ENCODE measurements at places on chromosomes 7 and 10. TPM values are rescaled to one million over a fixed set of nuclear protein-coding genes. Genes with fewer than 3 reads are reported as not detected.

DNA sequence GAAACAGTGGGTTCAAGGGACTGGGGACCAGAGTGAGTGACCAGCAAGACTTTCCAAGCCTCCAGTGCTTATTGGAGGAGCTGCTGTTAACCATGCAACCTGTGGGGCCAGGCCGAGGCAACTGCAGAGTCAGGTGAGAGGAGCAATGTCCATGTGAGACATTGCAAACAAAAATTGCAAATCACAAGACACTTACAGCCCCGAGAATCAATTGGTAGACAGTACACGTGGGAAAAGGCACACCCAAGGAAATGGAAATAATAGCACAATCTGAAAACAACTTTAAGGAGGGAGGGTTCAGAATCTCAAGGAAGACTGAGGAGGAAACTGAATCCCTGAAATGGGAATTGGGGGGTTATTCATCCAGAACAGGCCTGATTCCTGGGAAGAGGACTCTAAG lies 72.6 kb downstream of the GLRX3 start:
- H3K36me3 ChIP-seq, result no peaks in the 10 kb centered on the region
- no peaks in the 10 kb centered on the region for H3K27me3 ChIP-seq
- no peak overlapping the region for H3K4me3 ChIP-seq
- H3K4me1 ChIP-seq, result no peaks in the 10 kb centered on the region
- no peak for DNase-seq

ELOVL3 gene
- total RNA-seq, result 26.3 TPM

DNA sequence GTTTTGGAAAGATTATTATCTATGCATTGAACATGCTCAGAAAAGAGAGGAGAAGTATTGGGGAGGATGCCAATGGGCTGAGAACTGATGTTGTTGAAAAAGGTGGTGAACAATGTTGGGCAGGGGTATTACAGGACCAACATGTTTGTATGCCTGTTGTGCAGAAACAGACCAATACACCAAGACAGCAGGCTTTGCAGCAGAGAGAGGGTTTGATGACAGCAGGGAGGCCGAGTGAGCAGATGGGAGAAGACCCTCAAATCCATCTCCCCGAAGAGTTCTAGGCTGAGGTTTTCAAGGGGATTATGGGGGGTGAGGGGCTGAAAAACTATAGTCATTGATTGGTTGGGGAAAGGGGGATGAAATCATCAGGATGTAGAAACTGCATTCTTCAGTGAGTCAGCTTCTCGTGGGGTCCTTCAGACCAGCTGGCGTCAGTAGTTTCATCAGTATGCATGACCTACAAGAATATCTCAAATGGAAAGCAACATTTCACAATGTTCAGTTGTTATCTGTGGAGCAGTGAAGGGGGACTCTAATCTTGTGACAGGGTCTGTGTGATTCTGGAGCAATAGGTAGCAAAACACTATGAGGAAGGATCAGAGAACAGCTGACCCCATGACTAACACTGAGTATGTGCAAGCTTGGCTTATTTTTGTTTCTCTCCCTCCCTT lies 167.8 kb downstream of the BAMBI start:
- H3K27me3 ChIP-seq, result no peaks in the 10 kb centered on the region
- no peak overlapping the region for H3K27ac ChIP-seq
- no peaks in the 10 kb centered on the region for H3K36me3 ChIP-seq
- H3K4me1 ChIP-seq, result peaks cover 18% of the 10 kb centered on the region
- no peak overlapping the region for H3K4me3 ChIP-seq

GRCh38 chr10:2964632-2965296 lies 102.6 kb upstream of the PFKP start:
- no peak for DNase-seq
- no peak overlapping the region for H3K4me3 ChIP-seq
- H3K4me1 ChIP-seq, result no peaks in the 10 kb centered on the region
- no peaks in the 10 kb centered on the region for H3K27me3 ChIP-seq
- no peak overlapping the region for H3K27ac ChIP-seq

SPAM1 gene
- not detected for total RNA-seq

DNA sequence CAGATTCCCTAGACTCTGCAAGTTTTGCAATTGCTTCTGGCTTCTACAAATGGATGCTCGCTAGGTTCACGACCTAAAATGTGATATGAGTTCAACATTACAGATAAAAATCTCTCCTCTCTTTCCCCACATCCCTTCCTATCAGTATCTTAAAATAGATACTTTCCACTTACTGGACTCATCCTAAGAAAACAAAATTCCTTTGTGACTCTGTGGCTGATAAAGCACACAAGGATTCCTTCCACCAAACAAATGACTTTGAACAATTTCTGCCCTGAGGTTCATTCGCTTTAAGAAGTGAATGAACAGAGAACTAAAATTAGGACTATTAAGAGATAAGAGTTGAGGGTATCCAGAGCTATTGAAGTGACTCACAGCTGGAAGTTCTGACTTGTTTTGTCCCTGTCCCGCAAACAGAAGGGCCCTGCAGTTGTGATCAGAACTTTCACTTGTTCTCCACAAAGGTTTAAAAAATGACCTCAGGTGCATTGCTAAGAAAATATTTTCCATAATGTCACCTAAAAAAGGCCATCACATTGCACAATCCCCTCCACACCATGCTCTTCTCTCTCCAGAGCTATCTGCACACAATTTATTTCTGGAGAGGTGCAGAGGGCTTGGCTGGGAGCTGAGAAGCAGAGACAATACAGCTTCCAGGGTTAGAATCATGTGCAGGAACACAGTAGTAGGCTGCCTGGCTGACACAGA lies 96.1 kb downstream of the PIP4K2A start:
- H3K4me3 ChIP-seq, result no peak overlapping the region
- peaks cover 70% of the 10 kb centered on the region for H3K4me1 ChIP-seq
- no peaks in the 10 kb centered on the region for H3K36me3 ChIP-seq
- H3K27ac ChIP-seq, result peak overlapping the region; percentile 85
- no peaks in the 10 kb centered on the region for H3K27me3 ChIP-seq

- no peaks in the 10 kb centered on the region for H3K4me1 ChIP-seq
- H3K4me3 ChIP-seq, result no peak overlapping the region
- no peak for DNase-seq
Measured at GRCh38 chr7:104838537-104839299, 175.3 kb upstream of the KMT2E start.

GRCh38 chr7:150876817-150877526 lies 24.7 kb downstream of the AOC1 start:
- peak; percentile 48 for DNase-seq
- no peak overlapping the region for H3K4me3 ChIP-seq
- no peaks in the 10 kb centered on the region for H3K36me3 ChIP-seq
- no peak overlapping the region for H3K27ac ChIP-seq
- no peaks in the 10 kb centered on the region for H3K27me3 ChIP-seq
- H3K4me1 ChIP-seq, result no peaks in the 10 kb centered on the region

DNA sequence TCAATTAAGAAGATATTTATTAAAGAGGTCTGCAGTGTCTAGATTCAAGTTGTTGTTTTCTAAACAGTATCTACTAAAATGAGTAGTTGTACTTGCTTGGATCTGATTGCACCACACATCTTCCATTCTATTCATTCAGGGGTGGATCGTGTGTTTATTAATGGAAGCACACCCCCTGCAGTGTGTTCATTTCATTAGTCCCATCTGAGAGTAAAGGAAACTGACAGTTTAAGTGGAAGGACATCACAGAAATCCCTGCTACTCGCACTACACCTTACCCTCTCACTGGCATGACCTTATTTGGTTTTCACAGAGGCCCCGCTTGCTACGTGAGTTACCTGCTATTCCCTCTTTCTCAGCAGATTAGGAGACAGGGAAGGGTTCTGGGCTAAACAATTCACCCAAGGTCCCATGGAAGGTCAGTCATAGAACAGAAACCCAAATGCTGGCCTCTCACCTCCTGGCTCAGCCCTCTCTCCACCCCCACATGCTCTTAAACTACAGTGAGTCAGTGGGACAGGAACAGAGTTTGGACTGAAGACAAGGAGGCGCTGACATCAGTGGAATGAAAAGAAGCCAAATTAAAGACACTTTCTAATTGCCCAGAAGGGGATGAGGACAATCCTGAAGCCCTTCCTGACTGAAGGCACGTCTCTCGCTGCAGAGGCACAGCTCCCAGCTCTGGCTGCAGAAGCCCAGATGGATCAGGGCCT lies 369.2 kb upstream of the NRP1 start:
- H3K27ac ChIP-seq, result no peak overlapping the region
- H3K4me3 ChIP-seq, result no peak overlapping the region
- no peaks in the 10 kb centered on the region for H3K27me3 ChIP-seq
- no peak for DNase-seq
- no peaks in the 10 kb centered on the region for H3K4me1 ChIP-seq

DNA sequence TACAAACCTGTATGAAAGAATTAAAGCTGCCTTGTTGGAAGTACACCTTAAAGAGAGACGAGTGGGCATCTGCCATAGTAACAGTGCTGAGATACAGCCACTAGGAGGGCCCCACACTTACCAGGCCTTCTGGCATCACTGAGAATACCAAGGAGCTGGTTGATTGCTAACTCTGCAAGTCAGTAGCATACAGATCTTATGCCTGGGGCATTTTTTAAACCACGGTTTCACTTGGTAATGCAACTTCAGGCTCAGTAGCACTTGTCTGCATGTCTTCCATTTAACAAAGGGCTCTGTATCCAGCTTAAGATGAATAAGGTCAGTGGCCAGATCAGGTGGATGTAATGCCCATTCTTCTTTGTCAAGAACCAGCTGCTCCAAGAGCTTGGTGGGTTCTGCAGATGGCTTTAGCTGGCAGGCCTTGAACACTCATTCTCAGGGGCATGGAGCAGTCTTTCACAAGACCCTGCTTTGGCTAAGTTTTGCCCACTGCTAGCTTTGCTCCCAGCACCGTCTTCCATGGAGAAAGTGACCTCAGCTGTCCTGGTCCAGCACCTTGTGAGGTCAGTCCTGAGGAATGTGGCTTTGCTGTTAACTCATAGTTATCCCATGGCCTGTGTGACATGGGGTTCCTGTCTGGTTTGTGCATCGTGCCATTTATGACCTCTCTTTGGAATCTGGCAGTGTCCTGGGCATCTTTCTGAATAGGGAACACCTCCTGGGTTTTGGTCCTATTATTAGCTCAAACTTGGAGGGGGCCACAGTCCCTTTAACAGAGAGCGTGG lies 68.1 kb downstream of the BMPER start:
- H3K4me1 ChIP-seq, result no peaks in the 10 kb centered on the region
- H3K36me3 ChIP-seq, result no peaks in the 10 kb centered on the region
- no peak overlapping the region for H3K27ac ChIP-seq
- no peak overlapping the region for H3K4me3 ChIP-seq
- DNase-seq, result no peak

- DNase-seq, result no peak
- no peaks in the 10 kb centered on the region for H3K36me3 ChIP-seq
- no peaks in the 10 kb centered on the region for H3K4me1 ChIP-seq
- no peaks in the 10 kb centered on the region for H3K27me3 ChIP-seq
Measured at GRCh38 chr7:18829858-18830285, 287.6 kb downstream of the TWIST1 start.

DNA sequence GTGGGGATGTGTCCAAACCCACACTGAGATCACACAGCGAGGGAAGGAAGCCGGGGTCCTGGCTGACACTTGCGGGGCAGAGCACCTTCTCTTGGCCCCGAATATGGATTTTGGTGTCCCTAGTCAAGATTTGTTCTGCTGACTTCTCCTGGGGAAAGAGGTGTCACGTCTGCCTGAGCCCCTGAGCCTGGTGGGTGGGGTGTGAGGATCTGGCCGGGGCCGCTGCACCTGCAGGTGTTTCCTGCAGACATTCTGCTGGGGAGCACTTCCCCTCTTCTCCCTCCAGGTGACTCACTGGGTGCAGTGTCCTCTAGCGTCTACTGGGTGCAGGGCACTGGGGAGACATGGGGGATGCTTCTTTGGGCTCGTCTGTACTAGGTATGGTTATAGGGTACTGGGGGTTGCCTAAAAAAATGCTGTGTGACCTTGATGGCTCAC lies 99.2 kb downstream of the GRK5 start:
- H3K27ac ChIP-seq, result no peak overlapping the region
- H3K4me3 ChIP-seq, result no peak overlapping the region
- H3K36me3 ChIP-seq, result no peaks in the 10 kb centered on the region
- peaks cover 6% of the 10 kb centered on the region for H3K4me1 ChIP-seq
- H3K27me3 ChIP-seq, result no peaks in the 10 kb centered on the region
- no peak for DNase-seq

DNA sequence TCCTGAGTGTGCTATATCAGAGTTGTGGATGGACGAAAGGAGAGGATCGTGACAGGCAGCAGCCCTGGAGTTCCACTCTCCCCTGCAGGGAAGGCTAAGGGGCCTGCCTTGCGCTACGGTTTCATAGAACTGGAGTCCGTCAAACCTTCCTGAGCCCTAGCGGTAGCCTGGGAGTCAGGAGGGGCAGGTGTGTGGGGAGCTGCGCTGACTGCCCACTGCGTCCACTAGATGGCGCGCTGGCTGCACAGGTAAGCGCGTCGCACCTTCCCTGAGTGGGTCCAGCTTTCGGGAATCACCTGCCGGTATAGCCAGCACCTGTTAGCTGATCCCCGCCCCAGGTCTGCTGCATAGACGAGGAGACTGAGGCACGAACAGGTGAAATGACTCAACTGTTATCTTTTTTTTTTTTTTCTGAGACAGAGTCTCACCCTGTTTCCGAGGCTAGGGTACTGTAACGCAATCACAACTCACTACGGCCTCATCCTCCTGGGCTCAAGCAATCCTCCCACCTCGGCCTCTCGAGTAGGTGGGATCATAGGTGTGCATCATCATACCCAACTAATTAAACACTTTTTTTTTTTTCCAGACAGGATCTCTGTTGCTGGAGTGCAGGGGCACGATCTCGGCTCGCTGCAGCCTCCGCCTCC lies 20.2 kb upstream of the BAIAP2L1 start:
- H3K27me3 ChIP-seq, result no peaks in the 10 kb centered on the region
- H3K4me3 ChIP-seq, result no peak overlapping the region
- H3K36me3 ChIP-seq, result no peaks in the 10 kb centered on the region
- H3K4me1 ChIP-seq, result peaks cover 11% of the 10 kb centered on the region
- no peak overlapping the region for H3K27ac ChIP-seq
- peak; percentile 61 for DNase-seq

DNA sequence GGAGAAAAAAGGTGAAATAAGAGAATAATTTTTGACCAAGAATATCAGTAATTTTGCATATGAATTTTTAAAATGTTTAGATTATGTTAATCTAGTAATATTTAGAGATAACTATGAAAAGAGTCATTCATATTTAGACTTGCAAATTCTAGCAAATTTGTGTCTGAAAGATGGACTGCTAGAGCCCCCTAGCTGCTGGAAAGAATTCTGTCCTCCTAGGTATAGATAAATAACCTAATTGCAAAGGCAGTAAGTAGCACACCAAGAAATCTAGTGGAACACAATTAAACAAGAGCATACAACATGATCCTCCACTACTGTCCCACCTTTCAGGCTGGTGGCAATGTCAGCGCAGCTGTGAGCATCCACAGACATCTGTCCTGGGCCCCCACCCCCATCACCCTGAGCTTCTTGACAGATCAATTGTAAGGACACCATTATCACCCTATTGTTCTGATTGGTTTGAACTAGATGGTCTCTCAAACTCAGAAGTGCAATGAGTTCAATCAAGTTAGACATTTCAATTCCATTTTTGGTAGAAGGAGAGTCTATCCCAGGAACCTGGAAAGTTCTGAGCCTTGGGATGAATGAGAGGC lies 15.0 kb upstream of the GFRA1 start:
- no peaks in the 10 kb centered on the region for H3K36me3 ChIP-seq
- peak; percentile 44 for DNase-seq
- no peak overlapping the region for H3K4me3 ChIP-seq
- H3K27me3 ChIP-seq, result peaks cover 2% of the 10 kb centered on the region
- no peak overlapping the region for H3K27ac ChIP-seq
